ENCODE measurements at places on chromosomes 2 and 18.

- DNase-seq = peak; percentile 59
Observed at GRCh38 chr2:128799284-128799552, 480.6 kb upstream of the HS6ST1 start.

GRCh38 chr2:178194600-178195389 lies 483 bp downstream of the OSBPL6 start:
- DNase-seq = peak; percentile 64

DNA sequence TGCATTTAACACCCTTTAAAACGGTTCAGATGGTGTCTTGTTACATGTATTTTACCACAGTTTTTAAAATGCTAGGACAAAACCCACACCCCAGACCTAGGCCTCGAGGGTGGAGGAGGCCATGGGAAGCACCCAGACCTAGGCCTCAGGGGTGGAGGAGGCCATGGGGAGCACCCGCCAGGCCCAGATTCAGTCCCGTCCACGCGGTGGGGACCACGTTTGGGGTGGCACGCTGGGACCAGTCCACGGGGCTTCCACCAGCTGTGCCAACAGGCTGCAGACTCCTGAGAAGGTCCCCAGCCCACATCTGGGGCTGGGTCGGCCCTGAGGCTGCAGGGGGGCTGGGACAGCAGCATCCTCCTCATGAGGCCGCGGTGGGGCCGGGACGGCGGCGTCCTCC lies 63.4 kb downstream of the SLC66A2 start:
- DNase-seq = peak; percentile 74

DNA sequence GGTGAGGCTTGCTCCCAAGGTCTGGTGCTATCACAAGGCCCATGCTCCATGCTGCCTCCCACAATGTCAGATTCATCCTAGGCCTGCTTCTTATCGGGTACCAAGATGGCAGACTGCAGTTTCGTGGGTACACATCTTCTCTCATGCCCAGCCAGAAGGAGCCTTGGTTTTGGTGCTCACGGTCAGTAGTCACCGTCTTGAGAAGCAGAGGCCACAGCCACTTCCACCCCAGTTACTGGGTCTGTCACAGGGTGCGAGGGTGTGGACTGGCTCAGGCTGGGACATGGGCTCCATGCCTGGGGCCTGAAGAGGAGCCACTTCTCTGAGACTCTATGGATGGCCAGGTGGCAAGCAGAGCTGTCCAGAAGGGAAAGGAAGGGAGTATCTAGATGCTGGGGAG lies 178.8 kb upstream of the HS6ST1 start:
- peak; percentile 25 for DNase-seq

GRCh38 chr18:8911408-8912340 lies 190.8 kb upstream of the NDUFV2 start:
- DNase-seq = no peak

DNA sequence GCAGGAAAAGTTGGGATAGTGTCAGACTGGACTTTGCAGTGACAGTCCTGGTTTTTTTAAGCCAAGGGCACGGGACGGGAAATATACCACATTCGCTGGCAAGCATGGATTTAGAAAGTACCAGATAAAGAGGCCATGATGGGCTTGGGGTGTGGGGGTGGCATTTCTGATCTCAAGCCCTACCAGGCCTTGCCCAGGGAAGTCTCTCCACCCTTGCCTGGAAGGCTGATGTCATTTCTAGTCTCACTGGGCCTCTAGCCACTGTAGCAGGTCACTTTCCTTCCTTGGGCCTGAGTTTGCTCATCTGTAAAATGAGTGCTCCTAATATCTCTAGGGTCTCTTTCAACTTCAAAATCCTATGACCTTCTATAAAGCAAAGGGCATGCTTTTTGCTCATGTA lies 1.8 kb downstream of the ZBTB7C start:
- no peak for DNase-seq

GRCh38 chr2:46179037-46179621 lies 118.1 kb upstream of the EPAS1 start:
- no peak for DNase-seq

All from suprapubic skin (tissue), 4 donors.